ENCODE measurements at places on chromosomes 2 and 18.

- no peaks in the 10 kb centered on the region for H3K4me1 ChIP-seq
- no peak overlapping the region for H3K27ac ChIP-seq
- no peak for DNase-seq
- no peak overlapping the region for H3K4me3 ChIP-seq
Measured at GRCh38 chr18:31237142-31237541, 74.5 kb upstream of the DSC1 start.

GRCh38 chr2:189178054-189178453 is 1.5 kb downstream of the COL5A2 start:
- peak overlapping the region; percentile 49 for H3K4me3 ChIP-seq
- no peaks in the 10 kb centered on the region for H3K4me1 ChIP-seq
- no peaks in the 10 kb centered on the region for H3K27me3 ChIP-seq
- H3K27ac ChIP-seq: peak overlapping the region; percentile 93

GRCh38 chr2:121748202-121748601 is 7.2 kb upstream of the TSN start:
- H3K4me1 ChIP-seq: no peaks in the 10 kb centered on the region
- H3K4me3 ChIP-seq: no peak overlapping the region
- H3K36me3 ChIP-seq: no peaks in the 10 kb centered on the region
- H3K27me3 ChIP-seq: no peaks in the 10 kb centered on the region
- no peak for DNase-seq

DNA sequence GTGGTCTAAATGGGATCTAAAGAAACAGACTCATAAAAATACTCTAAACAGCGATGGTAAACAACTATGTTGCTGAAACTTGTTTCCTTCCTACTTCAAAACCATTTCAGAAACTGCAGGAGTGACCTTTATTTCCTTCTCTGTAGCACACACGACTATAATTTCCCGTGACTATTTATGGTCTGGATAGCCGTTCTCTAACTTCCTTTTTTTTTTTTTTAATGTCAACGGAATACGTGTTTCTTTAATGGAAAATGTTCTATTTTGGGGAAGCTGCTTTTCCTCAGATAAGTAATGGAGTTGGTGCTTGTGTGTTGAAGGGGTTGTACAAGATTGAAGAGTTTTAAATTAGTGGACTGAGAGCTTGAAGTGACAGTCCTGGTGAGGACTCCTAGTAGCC is 224.1 kb downstream of the PHLPP1 start:
- H3K36me3 ChIP-seq: no peaks in the 10 kb centered on the region
- no peak overlapping the region for H3K4me3 ChIP-seq
- H3K4me1 ChIP-seq: peaks cover 7% of the 10 kb centered on the region
- DNase-seq: no peak

GRCh38 chr2:18445433-18446320 is 114.8 kb downstream of the RDH14 start:
- no peaks in the 10 kb centered on the region for H3K27me3 ChIP-seq
- no peaks in the 10 kb centered on the region for H3K36me3 ChIP-seq
- H3K4me3 ChIP-seq: no peak overlapping the region

GRCh38 chr2:167784084-167784425 is 463.3 kb downstream of the STK39 start:
- no peaks in the 10 kb centered on the region for H3K36me3 ChIP-seq
- no peak for DNase-seq
- peaks cover 7% of the 10 kb centered on the region for H3K4me1 ChIP-seq

GRCh38 chr2:46303822-46304221 is 6.6 kb downstream of the EPAS1 start:
- H3K27me3 ChIP-seq: no peaks in the 10 kb centered on the region
- H3K4me1 ChIP-seq: peaks cover 6% of the 10 kb centered on the region
- DNase-seq: no peak
- H3K36me3 ChIP-seq: no peaks in the 10 kb centered on the region

GRCh38 chr2:207032490-207032889 is 93.2 kb downstream of the CPO start:
- no peak overlapping the region for H3K4me3 ChIP-seq
- DNase-seq: no peak
- no peaks in the 10 kb centered on the region for H3K4me1 ChIP-seq
- H3K36me3 ChIP-seq: no peaks in the 10 kb centered on the region
- no peaks in the 10 kb centered on the region for H3K27me3 ChIP-seq

DNA sequence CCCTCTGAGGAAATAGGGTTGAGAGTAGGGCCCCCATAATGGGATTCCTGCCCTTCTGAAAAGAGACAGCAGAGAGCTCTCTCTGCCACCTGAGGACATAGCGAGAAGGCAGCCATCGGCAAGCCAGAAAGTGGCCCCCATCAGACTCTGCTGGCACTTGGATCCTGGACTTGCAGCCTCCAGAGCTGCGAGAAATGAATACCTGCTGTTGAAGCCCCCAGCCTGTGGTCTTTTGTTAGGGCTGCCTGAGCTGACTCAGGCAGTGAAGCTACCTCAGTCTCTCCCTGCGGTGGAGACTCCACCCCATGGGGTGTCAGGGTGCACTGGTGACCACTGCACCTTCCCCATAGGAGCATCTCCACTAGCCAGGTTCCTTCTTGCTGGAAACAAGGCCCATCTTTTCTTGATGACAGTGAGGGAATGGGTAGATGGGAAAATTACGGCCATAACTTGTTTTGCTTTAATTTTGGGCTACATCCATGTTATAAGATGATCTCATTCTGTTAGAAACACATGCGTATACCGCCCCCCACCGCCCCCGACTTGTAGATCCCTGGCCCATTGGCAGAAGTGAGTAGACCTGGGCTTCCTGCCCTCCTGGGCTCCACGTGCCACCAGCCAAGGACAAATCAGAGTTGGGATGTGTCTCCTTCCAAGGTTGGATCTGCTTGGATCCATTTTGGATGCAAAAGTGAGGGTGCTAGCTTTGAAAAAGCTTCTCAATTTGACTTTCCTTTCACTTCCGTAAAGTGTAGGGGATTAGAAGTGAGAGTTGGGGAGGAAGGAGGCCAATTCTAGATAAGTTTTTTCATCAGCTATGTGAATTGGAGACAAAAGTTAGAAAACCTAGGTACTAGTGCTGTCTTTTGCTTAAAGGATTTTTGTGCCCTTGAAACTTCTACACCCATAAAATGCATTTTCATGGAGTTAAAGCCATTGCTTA is 42.9 kb downstream of the NCK2 start:
- H3K4me1 ChIP-seq: no peaks in the 10 kb centered on the region
- H3K27ac ChIP-seq: no peak overlapping the region
- H3K27me3 ChIP-seq: no peaks in the 10 kb centered on the region
- DNase-seq: no peak

DNA sequence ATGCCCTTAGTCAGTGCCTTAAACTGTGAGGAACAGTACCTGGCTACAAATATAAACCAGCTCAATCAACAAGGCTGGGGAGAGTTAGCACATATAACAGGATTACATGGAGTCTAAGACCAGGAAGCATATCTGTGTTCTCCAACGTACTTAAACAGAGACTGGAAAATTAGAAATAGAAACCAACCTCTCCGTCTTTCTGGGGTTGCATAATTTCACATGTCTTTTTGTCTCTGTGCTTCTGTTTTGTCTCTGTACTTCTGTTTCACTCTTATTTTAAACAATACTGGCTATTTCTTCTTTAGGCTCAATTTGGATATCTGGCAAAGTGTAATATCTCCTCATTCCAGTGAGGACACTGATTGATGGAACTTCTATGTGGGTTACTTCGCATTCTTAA is 749.0 kb upstream of the ZEB2 start:
- no peak overlapping the region for H3K4me3 ChIP-seq
- no peak for DNase-seq
- no peaks in the 10 kb centered on the region for H3K4me1 ChIP-seq
- H3K36me3 ChIP-seq: no peaks in the 10 kb centered on the region
- H3K27ac ChIP-seq: no peak overlapping the region
- no peaks in the 10 kb centered on the region for H3K27me3 ChIP-seq

DNA sequence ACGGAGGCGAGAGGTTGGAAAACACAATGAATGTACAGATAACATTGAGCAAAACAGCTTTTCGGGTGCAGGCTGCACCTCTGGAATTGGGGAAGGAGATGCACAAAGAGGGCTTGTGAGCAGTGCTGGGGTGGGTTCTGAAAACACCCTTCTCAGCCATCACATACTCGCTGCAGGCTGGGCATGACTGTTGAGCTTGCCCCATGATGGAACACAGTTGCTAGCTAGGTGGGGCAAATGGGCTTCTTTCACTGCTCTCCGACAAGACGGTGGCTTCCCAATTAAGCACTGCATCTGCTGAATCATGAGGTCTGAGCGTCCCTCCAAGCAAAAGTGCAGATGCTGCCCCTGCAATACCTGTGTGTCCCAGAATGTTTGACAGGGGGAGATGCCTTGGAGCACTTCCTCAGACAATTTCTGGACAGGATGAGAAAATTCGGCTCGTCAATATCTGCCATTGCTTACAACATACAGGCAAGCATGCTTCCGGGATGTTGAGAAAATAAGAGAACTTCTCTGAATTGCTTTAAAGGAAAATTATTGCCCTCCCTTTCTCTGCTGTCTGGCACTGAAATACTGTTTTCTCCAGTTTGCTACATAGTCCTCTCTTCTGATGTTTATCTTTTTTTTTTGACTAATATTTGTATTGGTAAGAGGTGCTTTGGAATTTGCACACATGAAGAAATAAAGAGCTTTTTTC is 77.3 kb upstream of the SH3BP4 start:
- no peaks in the 10 kb centered on the region for H3K36me3 ChIP-seq
- no peak for DNase-seq
- H3K27me3 ChIP-seq: no peaks in the 10 kb centered on the region

- H3K4me1 ChIP-seq: no peaks in the 10 kb centered on the region
- no peak for DNase-seq
- no peaks in the 10 kb centered on the region for H3K27me3 ChIP-seq
Measured at GRCh38 chr2:60439219-60439974, 114.1 kb downstream of the BCL11A start.

DNA sequence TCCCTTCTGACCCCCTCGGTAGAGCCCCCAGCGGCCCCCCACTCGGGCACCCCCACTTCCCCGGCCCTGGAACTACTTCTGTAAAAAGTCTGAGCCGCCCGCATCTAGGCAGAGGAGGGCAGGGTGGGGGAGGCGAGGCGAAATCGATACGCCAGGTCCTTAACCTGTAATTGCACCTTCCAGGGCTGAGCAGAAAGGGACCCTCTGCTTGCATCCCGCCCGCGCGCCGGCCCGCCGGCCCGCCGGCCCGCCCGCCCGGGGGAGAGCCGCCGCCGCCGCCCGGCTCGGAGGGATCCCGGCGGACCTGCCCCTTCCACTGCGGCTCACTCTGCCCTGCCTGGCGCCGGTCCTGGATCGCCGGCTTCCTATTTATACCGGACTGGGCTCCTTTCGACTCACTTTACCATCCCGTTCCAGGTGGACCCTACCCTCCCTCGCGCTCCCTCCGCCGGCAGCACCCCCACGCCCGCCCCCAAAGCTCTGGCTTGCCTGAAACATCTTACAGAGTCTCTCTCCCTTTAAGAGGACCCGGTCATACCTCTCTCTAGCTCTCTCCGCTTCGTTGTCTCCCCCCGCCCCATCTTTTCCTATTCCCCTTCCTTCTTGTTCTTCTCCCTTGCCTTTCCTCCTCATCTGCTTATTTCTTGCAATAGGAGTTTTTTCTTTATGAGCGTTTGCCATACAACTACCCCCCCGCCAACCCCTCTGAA is 797 bp downstream of the KLHL14 start:
- H3K27me3 ChIP-seq: no peaks in the 10 kb centered on the region
- H3K4me1 ChIP-seq: no peaks in the 10 kb centered on the region
- peak overlapping the region; percentile 42 for H3K27ac ChIP-seq

DNA sequence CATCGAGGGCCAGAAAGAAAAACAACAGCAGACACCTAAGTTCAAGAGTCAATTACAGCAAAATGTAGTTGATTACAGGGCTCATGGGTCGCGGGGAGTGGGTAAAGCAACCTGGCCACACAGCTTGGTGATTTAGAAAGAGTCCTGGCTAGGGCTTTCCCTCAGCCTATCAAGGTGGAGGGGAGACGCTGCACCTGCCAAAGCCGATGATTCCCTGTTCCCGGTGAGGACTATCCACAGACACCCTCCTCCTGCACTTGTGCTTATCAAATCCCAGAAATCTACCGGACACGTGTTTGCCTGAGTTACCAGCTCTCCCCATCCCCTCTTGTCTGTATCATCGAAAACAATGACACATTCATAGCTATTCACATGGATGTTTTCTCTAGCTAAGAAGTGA is 7.0 kb upstream of the SOX11 start:
- no peaks in the 10 kb centered on the region for H3K27me3 ChIP-seq
- no peak overlapping the region for H3K4me3 ChIP-seq
- no peak for DNase-seq
- H3K4me1 ChIP-seq: no peaks in the 10 kb centered on the region
- no peak overlapping the region for H3K27ac ChIP-seq
- no peaks in the 10 kb centered on the region for H3K36me3 ChIP-seq

Measured in uterus (tissue), 4 donors.